ENCODE measurements at places on chromosomes 4 and X. TPM values are rescaled to one million over a fixed set of nuclear protein-coding genes. Genes with fewer than 3 reads are reported as not detected.

ARHGAP36 gene
- total RNA-seq = 0.09 TPM

ATOH1 gene
- total RNA-seq = not detected

NSUN7 gene
- under 0.01 TPM for total RNA-seq

PPP4R3C gene
- not detected for total RNA-seq

LUZP4 gene
- not detected for total RNA-seq
